Activated T-cell treated with anti-CD3 and anti-CD28 coated beads, Interleukin-2, amount 50 U/mL, for 24 hours (primary cell): ENCODE measurements at places on chromosomes 16 and 17.

- DNase-seq, result no peak
Measured at GRCh38 chr17:704111-704864, 10.4 kb downstream of the VPS53 start.

GRCh38 chr17:49708515-49709183, 885 bp upstream of the SLC35B1 start:
- peak; percentile 37 for DNase-seq

DNA sequence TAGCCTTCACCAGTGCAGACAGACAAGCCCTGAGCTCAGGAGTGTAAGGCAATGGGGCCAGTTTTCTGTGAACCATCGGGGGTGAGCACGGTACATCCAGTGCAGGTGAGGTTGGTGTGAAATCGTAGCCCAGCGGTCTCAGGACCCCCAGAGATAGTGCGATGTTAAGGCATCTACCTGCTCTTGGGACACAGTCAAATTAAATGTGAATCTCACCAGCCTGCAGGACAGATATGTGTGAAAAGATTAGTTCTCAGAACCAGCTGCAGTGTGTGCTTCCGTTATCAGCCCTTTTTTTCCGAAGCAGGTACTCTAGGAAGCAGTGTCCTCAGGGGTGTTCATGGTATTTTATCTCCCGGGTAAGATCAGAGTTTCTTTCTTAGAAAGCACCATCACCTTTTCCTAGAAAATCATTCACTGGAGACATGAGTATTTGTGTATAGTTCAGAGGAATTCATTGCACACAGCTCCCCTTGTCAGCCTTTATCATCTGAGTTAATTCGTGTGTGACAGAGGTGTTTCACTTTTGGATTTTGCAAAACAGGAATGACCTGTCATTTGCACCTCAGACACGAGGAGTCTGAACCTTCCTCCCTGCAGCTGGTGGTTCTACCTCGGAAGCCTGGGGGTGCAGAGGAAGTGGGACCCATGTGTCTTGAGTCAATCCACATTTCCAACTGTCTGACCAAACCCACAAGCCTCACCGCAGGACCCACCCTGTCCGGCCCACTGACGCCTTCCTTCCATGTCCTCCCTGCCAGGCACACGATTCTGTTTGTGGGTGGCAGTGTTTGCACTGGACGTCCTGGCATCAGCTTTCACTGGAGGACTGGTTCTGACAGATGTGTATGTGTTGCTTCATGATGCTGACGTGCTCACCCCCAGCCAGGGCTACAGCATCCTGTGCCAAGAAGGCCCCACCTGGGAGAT, 107.8 kb downstream of the CLEC16A start:
- DNase-seq, result peak; percentile 83

- DNase-seq, result no peak
Measured at GRCh38 chr16:53166099-53166498, 111.3 kb downstream of the CHD9 start.

- DNase-seq, result no peak
Measured at GRCh38 chr17:18967916-18968315, 16.0 kb downstream of the SLC5A10 start.

- DNase-seq, result no peak
Measured at GRCh38 chr17:70271200-70271599, 101.9 kb downstream of the KCNJ2 start.

GRCh38 chr16:68091380-68092261, 6.5 kb downstream of the NFATC3 start:
- no peak for DNase-seq

DNA sequence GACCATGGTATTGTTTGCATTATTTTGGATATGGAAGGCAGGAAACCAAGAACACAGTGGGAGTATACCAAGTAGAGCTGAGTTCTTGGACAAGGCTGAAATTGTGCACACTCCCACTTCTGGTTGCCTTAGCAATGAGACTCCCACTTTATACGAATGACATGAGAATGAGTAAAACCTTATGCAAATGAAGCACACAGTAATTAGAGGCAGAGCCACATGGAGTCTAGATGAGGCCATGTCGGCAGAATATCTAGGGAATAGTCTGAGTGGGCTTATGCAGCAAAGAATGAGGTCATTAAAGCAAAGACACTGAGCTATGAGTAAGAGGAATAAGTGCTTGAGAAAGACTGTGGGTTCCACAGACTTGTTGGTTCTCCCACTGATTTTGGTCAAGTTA, 178.7 kb downstream of the GRIN2A start:
- no peak for DNase-seq

DNA sequence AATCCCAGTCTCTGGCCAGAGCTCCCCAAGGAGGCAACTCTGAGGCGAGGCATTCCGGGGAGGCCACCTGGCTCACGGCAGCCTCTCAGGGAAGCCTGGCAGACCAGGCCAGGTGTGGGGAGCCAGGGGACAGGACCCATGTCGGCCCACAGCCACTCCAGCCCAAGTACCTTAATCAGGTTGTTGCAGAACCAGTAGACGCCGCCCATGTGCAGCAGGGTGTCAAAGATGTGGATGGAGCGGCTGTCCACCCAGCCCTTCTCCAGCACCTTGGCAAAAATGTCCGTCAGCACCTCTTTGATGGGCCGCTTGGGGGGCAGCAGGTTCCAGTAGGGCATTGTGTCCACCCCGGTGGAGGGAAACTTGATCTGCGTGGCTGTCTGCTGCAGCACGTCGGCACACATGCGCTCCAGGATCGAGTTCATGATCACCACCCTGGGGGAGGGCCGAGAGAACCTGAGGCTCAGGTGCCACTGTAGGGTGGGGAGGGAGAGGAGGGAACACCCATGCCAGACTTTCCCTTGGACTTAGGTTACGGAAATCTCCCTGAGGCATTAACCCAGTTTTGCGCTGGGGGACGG, 7.8 kb downstream of the CSF3 start:
- DNase-seq, result no peak

- no peak for DNase-seq
Measured at GRCh38 chr16:89006036-89006752, 29.2 kb upstream of the CBFA2T3 start.

- no peak for DNase-seq
Measured at GRCh38 chr17:3950584-3950983, 13.7 kb downstream of the ATP2A3 start.

DNA sequence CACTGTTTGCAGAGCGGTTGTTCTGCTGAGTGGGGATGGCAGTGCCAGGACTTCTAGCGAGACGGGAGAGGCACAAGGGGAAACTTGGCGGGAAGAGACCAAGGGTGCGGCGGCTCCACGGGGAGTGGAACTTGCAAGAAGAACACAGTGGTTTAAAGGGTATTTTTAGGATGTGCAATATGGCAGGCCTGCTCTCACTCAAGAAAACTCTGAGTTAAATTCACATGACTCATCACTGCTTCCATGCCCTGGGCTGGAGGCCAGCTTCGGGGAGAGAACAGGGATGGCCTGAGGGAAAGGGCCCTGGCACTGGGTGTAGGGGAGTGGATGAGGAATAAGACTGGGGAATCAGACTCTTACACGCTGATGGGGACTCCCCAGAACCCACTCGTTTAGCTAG, 13.3 kb upstream of the CD300LD start:
- no peak for DNase-seq

- no peak for DNase-seq
Measured at GRCh38 chr16:23552161-23552560, 5.0 kb downstream of the EARS2 start.

DNA sequence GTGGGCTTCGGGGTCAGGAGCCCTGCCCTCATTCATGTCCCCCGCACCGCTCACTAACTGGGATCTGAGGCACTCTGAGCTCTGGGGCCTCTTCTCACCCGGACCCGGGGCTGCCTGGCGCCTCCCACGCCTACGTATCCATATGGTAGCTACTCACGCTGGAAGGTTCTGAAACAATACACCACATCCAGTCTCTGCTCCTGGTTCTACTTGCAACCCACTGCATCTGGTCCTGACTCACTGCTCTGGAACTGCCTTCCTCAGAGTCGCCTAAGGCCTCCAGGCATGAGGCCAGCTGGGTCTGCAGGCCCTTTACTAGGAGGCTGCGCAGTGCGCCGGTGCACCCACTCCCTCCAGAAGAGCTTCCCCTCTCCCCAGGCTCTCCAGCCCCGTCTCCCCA, 18.1 kb downstream of the USP36 start:
- no peak for DNase-seq

DNA sequence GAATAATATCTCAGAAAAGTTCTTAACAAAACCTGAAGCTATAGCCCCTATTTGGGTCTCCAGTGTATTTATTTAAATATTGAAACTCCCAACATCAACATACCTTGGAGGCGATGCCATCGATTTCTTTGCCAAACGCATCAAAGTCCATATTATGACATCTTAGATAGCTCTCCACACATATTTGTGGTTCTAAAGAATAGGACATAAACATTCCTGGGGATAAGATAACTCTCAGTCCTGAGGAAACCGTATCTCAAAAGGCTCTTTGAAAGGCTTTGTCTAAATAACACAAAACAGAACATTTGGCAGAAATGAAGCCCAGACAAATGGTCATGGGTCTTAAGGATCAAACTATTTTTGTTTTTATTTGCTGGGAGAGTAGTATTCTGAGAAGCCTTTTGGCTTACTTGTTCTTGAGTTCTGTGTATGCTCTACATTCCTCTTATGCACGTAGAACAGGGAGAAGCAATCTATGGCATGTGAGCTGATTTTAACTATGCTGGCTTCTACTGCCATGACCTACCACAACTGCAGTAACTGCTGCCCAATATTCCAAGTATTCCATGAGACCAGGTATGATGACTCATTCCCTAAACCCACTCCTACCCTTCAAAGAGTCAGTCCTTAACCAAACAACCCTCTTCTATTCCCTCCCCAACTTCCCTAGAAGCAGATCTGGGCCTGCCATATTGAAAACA, 279.0 kb upstream of the ZFHX3 start:
- no peak for DNase-seq

DNA sequence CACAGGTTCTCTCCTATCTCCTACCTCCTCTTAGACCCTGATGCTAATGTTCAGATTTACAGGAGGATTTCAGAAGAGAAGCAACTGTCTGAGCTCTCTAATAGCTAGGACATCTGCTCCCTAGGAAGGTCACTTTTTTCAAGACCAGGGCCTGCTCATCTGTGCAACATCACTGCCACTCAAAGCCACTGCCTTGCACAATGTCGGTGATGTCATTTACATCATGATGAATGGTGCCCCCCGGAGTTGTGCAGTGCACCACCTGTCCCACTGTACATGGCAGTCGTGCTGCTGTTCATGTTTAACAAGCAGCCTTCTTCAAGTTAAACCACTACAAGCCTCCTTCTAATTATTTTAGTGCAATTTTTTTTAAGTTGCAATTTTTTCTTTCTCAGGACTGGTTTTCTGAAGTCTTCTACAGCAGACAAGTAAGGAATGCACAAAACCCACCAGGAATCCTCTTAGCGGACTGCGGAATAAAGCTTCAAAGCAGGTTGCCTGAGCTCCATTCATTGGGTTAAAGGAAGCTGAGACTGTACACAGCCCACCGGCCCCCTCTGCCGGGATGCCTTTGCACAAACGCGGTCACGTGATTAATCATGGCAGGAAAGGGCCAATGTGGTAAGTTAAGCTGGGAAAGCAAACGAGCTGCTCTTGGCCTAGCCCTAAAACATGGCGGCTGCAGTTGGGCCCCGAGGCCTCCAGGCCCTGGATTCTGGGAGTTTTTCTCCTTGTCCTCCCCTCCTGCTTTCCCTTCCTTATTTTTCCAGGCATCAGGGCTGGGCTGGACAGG, 74.1 kb downstream of the MYH11 start:
- no peak for DNase-seq

GRCh38 chr16:62038646-62039045, 2.4 kb upstream of the CDH8 start:
- DNase-seq, result no peak

DNA sequence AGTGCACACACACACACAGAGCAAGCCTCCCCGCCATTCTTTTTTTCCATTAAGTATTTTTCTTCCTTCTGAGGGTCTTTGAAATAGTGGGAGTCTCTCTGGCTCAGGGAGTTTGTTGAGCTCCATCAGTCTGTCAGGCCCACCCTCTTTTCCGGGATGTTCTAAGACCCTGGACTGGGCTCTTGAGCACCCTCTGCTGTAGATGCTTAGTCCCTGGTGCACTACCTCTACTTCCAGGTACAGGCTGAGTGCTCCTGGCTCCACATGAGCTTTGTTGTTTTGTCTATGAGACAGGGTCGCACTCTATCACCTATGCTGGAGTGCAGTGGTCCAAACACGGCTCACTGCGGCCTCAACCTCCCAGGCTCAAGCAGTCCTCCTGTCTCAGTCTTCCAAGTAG, 20.7 kb downstream of the LIMD2 start:
- DNase-seq, result no peak

DNA sequence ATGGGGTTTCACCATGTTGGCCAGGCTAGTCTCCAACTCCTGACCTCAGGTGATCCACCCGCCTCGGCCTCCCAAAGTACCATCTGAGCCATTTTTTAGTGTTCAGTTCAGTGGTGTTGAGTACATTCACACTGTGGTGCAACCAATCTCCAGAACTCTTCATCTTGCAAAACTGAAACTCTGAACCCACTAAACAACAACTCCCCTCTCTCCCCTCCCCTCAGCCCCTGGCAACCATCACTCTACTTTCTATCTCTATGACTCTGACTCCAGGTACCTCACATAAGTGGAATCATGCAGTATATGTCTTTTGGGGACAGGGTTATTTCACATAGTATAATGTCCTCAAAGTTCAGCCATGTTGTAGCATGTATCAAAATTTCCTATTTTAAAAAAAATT, 18.7 kb upstream of the MAPK3 start:
- no peak for DNase-seq

GRCh38 chr16:27253526-27253930, 15.0 kb downstream of the NSMCE1 start:
- DNase-seq, result no peak

DNA sequence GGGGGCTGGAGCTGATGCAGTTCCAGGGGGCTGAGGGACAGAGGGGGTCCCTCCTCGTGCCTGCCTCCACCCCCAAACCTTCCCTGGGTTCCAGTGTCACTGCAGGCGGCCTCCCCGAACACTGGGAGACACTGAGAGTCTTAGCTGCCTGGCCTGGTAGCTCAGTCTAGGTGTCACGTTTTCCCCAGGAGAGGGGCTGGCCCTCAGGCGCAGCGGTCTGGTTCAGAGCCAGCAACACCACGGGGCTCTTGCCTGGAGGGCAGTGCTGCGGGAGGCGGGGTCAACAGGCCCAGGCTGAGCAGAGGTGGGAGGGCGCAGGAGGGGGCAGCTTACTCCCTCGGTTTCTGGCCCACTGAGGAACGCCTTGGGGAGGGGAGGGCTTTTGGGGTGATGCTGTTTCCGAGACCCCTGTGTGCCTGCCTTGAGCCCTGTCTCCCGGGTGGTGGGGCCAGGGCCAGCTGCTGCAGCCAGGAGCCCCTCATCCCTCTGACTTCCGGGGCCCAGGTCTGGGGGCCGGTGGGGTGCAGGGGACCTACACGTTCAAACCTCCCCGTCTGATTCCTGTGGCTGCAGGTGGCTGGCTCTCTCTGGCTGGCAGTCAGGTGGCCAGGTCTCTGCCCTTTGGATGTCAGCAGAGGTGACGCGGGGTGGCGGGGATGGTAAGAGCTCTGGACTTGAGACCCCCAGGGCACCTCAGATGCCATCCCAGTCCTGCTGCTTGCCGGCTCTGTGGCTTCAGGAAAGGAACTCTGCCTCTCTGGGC, 89.3 kb upstream of the GSE1 start:
- no peak for DNase-seq

GRCh38 chr16:5504064-5504781, 406.6 kb upstream of the EEF2KMT start:
- no peak for DNase-seq

- no peak for DNase-seq
Measured at GRCh38 chr17:2414446-2415064, 13.7 kb upstream of the MNT start.

GRCh38 chr17:42050393-42051012, at the start of gene C17orf113:
TSS of gene C17orf113 (minus strand) at chr17:42050601. CDS start at chr17:42043376, 7,225 bp downstream.
- DNase-seq, result peak; percentile 69

- DNase-seq, result no peak
Measured at GRCh38 chr16:14125708-14126107, 54.6 kb downstream of the MRTFB start.

- DNase-seq, result peak; percentile 94
Measured at GRCh38 chr17:58337600-58338453, 9.2 kb upstream of the TSPOAP1 start.
